NB4 (cell line): ENCODE measurements at places on chromosomes 2 and 18.

- DNase-seq = no peak
Observed at GRCh38 chr18:62898359-62898758, 183.0 kb downstream of the PHLPP1 start.

- DNase-seq = peak; percentile 17
Observed at GRCh38 chr2:97951155-97951680, 44.5 kb downstream of the TMEM131 start.

- DNase-seq = no peak
Observed at GRCh38 chr2:174916270-174916930, 88.8 kb downstream of the CHN1 start.

GRCh38 chr2:191512874-191513273 is 165.1 kb upstream of the NABP1 start:
- no peak for DNase-seq

DNA sequence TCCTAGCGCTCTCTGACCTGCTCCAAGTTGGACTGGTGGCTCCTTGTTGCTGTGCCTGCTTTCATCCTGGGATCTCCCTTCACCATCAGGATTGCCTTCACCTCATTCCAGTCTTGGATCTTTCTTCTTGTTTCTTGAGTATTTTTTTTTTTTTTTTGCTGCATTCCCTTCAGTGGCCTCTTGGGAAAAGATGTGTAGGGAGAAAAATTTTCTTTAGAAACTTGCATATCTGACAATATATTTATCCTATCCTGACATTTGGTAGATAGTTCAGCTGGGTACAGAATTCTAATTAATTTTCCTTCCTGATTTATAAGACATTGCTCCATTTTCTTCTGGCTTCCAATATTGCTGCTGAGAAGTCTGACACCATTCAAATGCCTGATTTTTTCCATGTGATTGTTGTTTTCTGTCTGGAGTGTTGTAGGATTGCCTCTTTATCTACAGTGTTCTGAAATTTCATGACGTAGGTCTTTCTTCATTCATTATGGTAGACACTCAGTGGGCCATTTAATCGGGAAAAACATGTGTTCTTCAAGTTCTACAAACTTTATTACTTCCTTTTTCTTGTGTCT is 23.0 kb upstream of the IL1A start:
- no peak for DNase-seq

- no peak for DNase-seq
Observed at GRCh38 chr2:27323596-27324285, 844 bp upstream of the MPV17 start.

DNA sequence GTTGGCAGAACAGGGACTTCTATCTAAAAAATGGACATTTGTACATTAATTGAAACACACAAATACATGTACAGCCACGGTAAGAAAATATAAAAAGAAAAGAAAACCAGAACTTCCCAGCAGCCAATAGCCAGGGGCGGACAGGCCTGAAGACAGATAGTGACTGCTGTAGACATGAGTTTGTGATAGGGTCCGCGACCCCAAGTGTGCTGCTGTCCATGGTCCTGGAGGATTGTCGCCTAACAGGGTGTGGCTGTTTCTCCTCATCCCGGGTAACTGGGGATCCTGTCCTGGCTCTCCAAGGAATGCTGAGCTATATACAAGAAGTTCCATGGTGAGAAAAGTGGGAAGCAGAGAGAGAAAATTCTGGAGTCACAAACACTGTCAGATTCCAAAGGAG is 266.5 kb upstream of the SALL3 start:
- DNase-seq = peak; percentile 14
